ENCODE measurements at places on chromosomes 4 and X.

DNA sequence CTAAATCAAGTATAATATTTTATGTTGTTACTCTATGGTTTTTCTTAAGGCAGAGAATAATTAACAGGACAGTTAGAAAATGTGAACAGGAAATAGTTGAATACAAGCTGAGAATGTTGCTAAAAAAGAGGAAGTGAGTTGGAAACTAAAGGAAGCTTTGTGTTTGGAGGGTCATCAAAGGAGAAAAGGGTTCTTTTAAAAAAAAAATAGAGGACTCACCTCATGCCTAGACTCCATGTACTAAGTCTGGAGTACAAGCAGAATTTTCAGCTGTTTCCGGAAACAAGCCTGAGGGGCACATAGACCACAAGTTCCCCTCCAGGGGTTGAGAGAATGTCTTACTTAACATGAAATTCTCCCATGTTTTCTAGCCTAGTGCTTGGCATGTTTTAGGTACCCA, 20.1 kb upstream of the MAP7D3 start:
- no peak for DNase-seq

DNA sequence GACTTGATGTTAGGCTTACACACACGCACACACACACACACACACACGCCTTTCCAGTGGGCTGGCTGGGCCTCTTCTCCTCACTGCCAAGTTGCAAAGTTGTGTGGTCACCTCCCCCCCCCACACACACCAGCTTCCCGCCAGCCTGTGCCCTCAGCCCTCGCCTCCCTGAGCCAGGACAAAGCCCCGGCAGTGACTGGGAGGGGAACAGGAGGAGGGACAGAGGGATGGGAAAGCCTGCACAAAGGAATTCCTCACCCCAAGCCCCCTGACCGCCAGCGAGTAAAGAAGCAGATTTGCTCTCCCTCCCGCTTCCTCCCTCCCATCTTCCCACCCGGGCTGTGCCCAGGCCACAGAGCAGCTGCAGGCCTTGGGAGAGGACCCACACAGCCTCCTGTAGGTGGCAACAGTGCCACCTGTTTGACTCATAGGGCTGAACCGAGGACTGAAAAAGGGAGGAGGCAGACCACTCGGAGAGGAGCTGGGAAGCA, at the start of gene GDPD2:
Gene GDPD2 (plus strand): TSS at position 464 of the 491 bp plus-strand sequence. CDS start 1,671 bp downstream, outside the sequence.
- DNase-seq: peak; percentile 89

DNA sequence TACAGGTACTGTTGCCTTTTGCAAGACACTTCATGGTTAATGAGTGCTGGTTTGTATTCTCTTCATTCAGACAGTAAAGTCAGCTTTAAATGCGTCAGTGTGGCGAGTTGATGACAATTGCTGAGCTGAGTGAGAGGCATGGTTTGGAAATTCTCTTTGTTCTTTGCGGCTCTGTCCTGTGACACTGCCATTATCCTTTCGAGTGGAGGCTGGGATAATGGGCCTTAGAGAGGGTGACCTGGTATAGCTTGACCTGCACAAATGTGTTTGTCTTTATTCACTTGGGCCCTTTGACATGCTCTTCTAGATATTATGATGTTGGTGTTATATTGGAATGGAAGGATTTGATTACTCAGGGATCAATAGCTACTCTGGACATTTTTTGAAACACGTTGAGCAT, 208.5 kb upstream of the FAT1 start:
- peak; percentile 62 for DNase-seq

- no peak for DNase-seq
Observed at GRCh38 chr4:112927544-112927943, 121.9 kb upstream of the ANK2 start.

- peak; percentile 10 for DNase-seq
Observed at GRCh38 chrX:128460835-128461234, 408.6 kb upstream of the ACTRT1 start.

- DNase-seq: no peak
Observed at GRCh38 chr4:48375651-48376304, 34.4 kb downstream of the SLAIN2 start.

DNA sequence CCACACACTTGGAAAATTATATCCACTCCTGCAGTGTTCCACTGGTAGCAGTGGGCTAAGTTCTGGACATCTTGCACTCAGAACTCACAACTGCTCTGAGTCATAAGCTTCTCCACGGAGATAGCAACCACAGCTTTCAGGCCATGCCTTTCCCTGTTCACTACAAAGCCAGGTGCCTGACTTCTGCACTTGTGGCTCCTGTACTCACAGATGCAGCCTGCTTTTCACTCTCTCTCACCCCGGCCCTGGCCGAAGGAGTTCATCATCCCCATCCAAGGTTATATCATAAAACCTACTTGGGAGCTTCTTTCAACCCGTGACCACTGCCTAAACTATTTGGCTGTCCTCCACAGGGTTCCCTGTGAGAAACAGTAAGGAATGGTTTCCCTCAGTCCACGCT, 999.4 kb downstream of the GLUD2 start:
- DNase-seq: no peak

GRCh38 chr4:101211146-101211553, 136.2 kb downstream of the PPP3CA start:
- DNase-seq: no peak

DNA sequence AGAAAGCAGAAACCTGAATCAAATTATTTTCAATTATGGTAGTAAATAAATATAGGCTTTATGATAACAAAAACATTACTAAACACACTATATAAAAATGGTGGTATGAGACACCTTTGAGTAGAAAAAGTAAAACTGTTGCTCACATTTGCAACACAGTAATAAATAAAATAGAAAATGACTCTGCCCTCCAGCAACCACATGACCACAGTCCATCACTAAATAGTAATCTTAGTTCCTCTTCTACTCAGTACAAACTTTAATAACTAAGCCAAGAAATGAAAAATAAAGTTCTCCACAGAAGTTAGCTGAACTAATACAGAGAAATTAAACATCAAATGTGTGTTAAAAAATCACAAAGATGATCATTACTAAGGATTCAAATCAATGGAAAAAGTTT, 108.5 kb downstream of the ADGRA3 start:
- DNase-seq: no peak

- no peak for DNase-seq
Observed at GRCh38 chrX:14718403-14718802, 154.5 kb downstream of the FANCB start.

GRCh38 chrX:74133156-74133796, 170.7 kb upstream of the ZCCHC13 start:
- peak; percentile 81 for DNase-seq

DNA sequence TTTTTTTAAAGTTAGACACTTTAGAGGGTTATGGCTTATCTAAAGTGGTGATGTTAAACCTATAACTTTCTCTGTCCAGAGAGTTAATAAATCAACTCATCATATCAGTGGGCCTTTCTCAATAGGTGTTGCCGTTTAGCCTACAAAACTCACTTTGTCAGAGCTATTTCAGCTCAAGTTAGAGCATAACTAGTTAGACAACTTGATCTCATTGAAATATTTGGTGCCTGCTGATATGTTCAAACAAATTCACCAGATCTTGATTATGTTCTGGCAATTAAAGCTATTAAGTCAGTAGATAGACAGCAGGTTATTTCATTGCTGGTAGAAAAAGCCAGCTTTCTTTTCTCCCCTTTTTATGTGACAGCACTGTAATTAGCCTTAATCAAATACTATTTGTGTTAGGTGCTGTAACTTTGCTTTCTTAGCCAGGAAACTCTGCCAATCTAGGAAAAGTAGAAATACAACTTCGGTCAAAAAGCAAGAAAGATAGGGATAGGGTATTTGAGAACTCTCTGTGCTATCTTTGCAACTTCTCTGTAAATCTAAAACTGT, 191.8 kb downstream of the MAML3 start:
- no peak for DNase-seq

- no peak for DNase-seq
Observed at GRCh38 chr4:151777471-151777870, 16.7 kb upstream of the GATB start.

DNA sequence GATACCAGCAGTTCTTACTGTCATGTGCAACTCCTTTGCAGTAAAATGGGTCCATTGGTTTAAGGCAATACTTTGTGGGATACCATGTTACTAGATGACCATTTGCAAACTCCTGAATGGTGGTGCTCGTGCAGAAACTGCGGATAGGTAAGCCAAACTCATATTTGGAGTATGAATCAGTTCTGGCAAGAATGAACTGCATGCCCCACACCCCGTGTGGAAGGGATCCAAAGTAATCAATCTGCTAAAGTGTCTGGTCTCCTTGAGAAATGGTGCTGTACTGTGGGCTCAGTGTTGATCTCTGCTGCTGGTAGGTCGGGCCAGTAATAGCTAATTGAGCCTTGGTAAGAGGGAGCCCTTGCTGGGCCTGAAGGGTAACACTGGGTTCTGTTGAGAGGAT, 4.2 kb upstream of the TAB3 start:
- no peak for DNase-seq

- DNase-seq: no peak
Observed at GRCh38 chr4:155085843-155086530, 122.4 kb upstream of the NPY2R start.

Data from neural progenitor cell (in vitro differentiated cells).